ENCODE measurements at places on chromosomes 6 and 20. TPM values are rescaled to one million over a fixed set of nuclear protein-coding genes. Genes with fewer than 3 reads are reported as not detected.

The MOXD1 gene
- total RNA-seq = 78.8 TPM

DNA sequence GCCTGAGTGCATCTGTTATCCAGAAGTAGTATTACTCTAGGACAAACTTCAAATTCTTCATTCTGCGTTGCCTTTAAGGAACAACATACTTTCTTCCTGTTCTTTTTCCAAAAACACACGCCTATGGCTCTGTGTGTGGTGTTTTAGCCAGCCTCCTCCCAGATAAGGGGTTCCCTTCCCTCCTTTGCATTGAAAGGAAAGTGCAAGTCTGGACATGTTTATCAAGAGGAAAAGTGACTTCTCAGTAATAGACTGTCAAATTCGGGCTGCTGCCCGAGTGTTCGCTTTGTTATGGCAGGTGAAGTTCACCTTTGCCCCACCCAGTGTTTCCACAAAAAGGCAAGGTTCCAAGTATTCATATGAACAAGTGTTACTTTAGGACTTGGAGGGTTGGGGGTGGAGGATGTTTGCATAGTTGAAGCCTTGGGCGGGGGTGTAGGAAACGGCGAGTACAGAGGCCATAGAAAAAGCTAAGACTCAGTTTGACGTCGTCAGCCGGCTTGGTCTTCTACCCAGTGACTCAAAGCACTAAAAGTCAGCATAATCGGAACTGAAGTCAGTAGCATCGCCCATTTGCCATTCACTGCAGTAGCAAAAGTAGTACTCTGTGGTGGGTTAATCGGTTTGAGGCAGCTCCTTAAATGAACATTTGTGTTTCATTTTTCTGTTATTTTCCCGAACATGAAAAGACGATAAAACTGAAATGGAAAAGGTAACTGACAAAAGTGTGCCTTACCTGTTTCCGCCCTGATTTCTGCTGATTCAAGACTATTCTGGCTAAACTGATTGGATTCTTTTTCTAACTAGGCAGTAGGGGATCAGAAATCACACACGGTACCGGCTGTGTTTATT lies 12.5 kb downstream of the PRDM1 start:
- peak; percentile 83 for DNase-seq

The FHL5 gene
- total RNA-seq = not detected

The RFX6 gene
- total RNA-seq = not detected

- no peak for DNase-seq
These were observed 25.4 kb downstream of the SLC17A9 start for GRCh38 chr20:62977613-62978560.

GRCh38 chr6:13500264-13500663 lies 12.9 kb upstream of the GFOD1 start:
- DNase-seq = no peak

GRCh38 chr20:16083639-16084280 lies 489.5 kb downstream of the KIF16B start:
- DNase-seq = no peak

DNA sequence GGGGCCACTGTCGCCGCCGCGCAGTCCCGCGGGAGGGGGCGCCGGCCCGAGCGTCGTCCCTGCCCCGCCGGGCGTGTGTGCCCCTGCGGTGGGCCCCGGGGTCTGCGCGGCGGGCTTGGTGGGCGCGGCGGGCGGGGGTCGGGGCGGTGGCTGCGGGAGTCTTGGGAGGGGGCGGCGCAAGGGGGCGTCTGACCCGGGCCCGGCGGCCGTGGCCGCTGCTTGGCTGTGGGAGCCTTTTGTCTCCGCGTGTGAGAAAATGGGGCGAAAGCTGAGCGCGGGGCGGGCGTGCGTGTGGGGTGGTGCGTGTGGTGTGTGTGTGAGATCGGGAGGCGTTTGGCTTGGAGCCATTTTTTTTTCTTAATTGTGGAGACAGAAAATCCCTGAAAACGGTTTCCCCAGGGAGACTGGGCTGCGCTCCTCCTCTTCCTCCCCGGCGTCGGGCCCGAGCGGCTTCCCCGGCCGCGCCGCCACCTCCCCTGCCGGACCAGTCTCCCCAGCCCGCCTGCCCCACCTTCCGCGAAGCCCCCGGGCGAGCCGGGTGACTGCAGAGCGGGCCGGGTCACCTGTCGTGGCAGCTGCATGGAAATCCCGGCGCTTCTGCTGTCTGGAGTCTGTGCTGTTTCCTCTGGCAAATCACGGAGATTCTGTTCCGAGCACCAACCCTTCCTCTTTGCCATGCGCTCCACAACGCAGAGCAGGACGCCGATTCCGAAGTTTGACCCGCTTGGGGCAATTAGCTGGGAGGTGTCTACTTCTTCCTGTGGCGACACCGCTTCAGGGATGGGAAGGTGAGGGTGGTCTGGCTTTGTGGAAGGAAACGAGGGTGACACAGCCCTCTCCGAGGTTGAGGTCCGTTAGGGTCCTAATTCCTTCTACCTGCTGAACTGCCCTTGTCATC lies 64.4 kb downstream of the GTF2H5 start:
- DNase-seq = peak; percentile 75

The PRDM13 gene
- not detected for total RNA-seq

The CLPSL2 gene
- not detected for total RNA-seq

GRCh38 chr20:62696989-62697388 lies 11.6 kb upstream of the NTSR1 start:
- no peak for DNase-seq

The HUS1B gene
- total RNA-seq = 0.65 TPM

DNA sequence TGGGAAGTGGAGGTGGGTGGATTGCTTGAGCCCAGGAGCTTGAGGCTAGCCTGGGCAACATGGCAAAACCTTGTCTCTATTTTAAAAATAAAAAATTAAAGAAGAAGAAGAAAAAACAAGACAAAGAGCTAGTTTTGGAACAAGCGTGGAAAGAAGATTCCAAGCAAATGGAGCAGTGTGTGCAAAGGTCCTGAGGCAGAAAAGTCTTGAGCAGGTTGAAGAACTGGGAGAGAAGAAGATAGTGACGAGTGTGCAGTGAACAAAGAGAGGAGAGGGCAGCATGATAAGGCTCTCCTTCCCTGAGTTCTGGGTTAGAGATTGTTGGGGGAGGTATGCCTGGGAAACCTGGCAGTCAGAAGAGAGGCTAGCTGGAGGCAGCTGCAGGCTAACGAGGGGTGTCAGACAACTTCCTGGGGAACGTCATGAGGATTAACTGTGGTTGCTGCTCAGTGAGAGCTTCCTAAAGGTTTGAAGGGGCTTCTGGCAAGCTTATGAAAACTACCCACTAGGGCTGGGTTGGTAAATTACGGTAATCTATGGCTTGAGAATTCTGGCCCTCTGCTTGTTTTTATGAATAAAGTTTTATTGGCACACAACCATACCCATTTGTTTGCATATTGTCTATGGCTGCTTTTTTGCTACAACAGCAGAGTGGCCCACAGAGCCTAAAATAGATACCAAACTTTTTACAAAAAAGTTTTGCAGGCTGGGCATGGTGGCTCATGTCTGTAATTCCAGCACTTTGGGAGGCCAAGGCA lies 128.9 kb downstream of the ZFP64 start:
- DNase-seq = no peak

The C6orf118 gene
- not detected for total RNA-seq

DNA sequence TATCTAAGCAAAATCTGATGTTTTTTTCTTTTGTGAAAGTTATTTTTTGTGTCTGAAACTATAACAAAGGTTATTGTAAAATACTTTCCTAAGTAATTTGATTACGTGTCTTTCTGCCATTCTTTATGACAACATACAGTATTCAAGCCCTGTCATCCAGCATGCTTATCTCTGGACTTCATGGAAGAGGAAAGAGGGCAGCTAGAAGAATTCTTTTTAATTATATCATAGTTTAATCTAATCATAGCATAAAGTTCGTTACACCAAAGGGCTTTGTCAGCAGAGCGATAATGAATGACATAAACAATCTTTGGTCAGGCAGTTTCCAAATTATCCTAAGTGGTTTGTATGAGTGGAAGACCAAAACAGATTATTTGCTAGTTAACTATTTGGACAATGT lies 3.5 kb downstream of the ENPP3 start:
- no peak for DNase-seq

- DNase-seq = peak; percentile 9
These were observed 10.6 kb upstream of the IFT52 start for GRCh38 chr20:43579861-43580793.

GRCh38 chr6:143074670-143075318 lies 14.1 kb downstream of the AIG1 start:
- no peak for DNase-seq

GRCh38 chr6:80689716-80690395 lies 583.4 kb downstream of the BCKDHB start:
- peak; percentile 39 for DNase-seq

DNA sequence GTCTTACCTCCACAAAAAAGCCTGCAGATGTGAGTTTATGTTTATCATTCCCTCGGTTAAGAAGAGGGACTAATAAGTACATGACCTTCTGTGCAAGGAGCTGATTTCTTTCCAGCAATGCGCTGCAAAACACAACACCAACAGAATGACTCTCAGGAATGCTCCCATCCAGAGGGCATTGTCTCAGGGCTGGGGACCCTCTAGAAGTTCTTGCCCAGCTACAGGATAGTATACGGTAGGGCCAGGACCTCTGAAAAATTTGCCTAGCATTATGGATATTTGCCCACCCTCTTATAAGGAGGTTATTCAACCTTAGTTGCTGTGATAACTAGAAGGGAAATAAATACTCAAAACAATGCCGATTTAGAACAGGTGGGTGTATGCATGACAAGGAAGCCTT lies 24.7 kb upstream of the RBL1 start:
- no peak for DNase-seq

DNA sequence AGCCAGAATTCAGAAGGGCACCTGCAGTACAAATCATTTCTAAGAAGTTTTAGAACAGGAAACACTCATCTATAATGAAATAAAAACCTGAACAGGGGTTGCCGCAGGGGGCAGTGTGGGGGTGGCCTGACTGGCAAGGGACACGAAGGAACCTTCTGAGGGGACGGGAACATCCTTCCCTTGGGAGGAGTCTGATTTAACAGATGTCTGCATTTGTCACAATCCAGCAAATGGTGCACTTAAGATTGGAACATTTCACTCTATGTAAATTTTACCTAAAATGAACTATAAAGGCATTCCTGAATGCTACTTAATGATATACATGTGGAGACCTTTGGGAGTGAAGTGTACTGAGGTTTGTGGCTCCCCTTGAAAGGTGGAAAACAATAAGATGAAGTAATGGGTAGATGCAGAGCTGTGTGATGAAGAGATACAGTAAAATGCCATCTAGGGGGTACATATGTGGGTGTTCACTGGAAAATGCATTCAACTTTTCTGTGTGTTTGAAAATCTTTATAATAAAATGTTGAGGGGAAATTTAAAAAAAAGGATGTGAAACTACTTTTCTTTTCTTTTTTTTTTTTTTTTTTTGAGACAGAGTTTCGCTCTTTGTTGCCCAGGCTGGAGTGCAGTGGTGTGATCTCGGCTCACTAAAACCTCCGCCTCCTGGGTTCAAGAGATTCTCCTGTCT lies 89.5 kb downstream of the SNX5 start:
- DNase-seq = no peak

- peak; percentile 58 for DNase-seq
These were observed 7.2 kb upstream of the LCA5 start for GRCh38 chr6:79544299-79544927.

DNA sequence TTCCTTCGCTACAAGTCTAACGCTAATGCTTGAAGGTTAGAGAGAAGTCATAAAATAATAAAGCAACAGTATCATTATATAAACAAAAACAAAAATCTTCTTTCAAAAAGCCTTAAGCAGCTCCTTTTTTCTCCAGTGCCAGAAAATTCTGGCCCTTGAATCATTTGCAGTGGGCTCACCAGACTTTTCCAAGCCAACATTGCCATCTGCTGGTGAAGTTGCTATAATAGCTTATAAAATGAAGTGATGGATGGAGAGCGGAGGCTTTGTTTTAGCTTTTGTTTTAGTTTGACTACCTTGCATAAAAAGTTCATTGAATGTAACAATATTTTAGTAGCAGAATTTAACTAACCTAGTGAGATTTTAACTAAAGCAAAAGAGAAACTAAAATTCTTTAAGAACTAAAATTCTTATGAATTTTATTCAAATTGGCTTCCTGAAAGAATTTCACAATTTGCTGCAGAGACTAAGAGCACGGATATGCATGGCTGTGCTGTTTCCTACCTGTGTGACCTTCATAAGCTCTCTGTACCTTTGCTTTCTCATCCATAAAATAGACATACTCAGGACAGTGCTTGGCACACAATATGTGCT lies 44.8 kb upstream of the SLC2A12 start:
- peak; percentile 88 for DNase-seq

DNA sequence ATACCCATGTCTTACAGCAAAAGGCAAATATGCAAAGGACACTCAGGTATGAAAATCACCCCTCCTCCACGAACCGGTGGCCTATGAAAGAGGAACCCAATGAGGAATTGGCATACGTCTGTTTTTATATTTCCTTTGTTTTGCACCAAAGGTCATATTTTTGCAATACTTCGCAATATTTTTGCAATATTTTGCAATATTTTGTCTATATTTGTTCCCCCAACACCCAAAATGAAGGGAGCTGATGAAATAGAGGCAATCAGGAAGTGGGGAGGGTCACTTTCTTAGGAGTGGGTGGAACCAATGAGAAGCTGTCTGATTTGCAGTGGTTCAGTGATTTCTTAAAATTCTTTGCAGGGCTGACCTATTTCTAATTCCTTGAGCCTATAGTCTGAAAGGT lies 296.8 kb upstream of the TSHZ2 start:
- DNase-seq = no peak
